NCI-H187 treated with DMSO at 0.1 percent for 48 hours (cell line): ENCODE measurements at places on chromosomes 1 and 21.

- peak; percentile 32 for DNase-seq
Measured at GRCh38 chr1:20248971-20249612, 41.6 kb upstream of the VWA5B1 start.

DNA sequence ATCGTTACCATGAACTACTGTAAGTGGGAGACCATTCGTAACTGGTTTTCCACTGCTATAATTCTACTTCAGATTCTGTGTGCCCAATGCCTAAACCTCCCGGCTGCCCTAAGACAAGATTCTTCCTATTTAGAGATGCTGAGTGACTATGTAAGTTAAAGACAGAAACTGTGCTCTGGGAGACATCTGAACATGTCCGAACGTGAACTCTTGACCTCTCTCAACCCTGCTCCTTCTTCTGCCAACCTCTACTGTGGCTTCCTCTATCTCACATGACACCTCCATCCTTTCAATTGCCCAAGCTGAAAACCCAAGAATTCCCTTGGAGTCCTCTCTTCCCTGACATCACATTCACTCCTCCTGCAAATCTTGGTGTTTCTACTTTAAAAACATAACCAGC lies 182.9 kb downstream of the AKT3 start:
- DNase-seq, result no peak

- no peak for DNase-seq
Measured at GRCh38 chr21:36079010-36079649, 9.3 kb downstream of the CBR1 start.

DNA sequence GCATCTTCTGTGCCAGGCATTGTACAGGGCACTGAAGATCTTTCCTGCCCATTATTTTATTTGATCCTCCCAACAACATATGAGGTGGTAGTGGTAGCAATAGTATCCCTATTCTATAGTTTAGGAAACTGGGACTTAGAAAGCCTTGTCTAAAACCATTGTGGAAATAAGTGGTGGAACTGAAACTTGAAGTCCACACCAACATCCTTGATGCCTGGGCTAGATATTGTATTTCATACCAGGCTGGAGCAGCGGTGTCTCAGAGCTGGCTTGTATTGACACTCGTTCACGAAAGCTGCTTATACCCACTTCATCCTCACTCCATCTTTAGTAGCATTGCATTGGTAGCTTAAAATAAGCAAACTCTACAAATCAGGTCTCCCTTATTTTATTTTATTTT lies 9.7 kb upstream of the CTSS start:
- DNase-seq, result no peak

DNA sequence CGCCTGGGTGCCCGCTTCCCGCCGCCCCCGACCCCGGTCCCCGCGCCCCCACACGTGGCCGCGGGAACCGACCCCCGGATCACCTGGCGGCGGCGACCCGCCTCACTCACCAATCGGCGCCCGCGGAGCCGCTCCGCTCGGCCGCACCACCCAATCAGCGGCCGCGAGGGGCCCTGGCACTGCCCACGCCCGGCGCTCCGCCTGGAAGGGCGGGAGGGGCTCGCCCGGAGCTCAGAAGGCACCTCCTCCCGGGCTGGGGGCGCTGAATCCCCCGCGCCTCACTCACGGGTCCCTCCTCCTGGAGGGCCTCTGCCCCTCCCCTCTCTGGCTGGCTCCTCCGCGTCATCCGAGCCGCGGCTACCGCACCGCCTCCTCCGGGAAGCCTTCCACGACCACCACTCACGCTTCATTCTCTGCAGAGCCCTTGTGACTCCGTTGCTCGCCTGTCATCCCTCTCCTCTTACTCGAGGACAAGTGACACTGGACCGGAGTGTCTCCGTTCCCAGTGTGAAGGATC lies 374 bp downstream of the SH2D5 start:
- DNase-seq, result no peak

DNA sequence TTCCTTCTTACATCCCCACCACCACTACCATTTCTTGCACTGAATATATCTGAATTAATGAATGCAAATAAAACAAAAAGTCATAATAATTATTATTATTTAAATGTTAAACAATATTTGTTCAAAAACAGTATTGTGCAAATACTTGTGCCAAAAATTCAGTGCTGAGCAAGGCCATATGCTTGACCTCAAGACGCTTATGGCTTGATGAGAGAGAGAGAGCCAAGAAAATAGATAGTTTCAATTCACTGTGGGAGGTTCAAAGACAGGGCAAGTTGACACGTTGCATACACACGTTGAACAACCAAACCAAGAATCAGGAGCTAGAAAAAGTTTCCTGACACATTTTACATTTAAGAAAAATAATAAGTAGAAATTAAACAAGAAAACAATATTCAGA lies 1421.7 kb downstream of the KCNT2 start:
- DNase-seq, result no peak
